ENCODE measurements at places on chromosomes 12 and 14. TPM values are rescaled to one million over a fixed set of nuclear protein-coding genes. Genes with fewer than 3 reads are reported as not detected.

DNA sequence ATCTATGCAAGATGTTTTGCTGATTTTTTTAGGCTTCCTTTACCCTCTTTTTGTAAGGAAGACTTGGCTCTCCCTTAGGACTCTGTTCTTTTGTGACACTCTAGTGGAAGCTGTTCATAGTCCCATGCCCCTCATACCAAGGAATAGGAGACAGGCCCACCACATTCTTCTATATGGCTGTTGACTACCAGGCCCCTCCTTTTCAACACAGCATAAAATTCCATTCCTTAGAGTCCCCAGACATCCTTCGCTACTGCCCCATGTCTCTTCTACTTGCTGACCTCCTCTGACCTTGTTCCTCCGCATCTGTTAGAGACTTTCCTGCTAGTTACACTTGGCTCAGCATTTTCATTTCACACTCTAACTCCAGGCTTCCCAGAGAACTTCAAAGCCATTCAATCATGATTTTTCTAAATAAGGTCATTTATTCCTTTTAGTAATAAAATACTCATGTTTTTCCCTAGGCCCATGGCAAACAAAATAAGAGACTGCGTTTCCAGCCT is 9.7 kb downstream of the PIK3C2G start:
- no peak for DNase-seq

- DNase-seq, result peak; percentile 90
Observed at GRCh38 chr14:104424406-104425072, 155.0 kb upstream of the C14orf180 start.

Gene LMO3
- total RNA-seq, result 171 TPM

DNA sequence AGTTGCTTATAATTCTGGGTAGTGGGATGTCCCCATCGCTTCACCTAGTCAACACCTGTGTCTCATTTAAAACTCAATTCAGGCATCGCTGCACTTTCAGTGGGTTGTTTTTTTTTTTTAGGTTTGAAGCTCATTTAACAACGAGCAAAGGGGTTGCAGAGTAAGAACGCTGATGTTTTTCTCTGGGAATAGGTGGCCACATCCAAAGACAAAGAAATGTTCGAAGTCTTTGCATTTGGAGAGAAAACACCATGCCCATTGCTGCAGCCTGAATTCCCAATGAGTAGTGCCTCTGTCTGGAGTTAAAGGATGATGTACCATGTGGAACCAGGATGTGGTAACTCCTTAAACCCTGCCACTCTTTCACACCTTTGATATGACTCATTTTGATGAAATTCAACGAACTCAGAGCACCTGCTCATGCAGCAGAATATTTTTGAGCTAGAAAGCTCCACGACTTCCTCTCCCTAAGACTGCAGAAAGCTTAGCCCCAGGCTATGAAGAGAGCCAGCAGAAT is 35.1 kb upstream of the BATF start:
- no peak for DNase-seq

- DNase-seq, result no peak
Observed at GRCh38 chr12:32618115-32618514, 61.0 kb upstream of the DNM1L start.

GRCh38 chr12:25962932-25963525 is 4.5 kb downstream of the RASSF8 start:
- DNase-seq, result peak; percentile 29

Gene MAP1LC3B2
- 2.0 TPM for total RNA-seq

Gene PRIMA1
- 0.40 TPM for total RNA-seq

Gene MYH6
- not detected for total RNA-seq

Gene CFAP73
- 14.6 TPM for total RNA-seq

Gene CCDC177
- total RNA-seq, result not detected

DNA sequence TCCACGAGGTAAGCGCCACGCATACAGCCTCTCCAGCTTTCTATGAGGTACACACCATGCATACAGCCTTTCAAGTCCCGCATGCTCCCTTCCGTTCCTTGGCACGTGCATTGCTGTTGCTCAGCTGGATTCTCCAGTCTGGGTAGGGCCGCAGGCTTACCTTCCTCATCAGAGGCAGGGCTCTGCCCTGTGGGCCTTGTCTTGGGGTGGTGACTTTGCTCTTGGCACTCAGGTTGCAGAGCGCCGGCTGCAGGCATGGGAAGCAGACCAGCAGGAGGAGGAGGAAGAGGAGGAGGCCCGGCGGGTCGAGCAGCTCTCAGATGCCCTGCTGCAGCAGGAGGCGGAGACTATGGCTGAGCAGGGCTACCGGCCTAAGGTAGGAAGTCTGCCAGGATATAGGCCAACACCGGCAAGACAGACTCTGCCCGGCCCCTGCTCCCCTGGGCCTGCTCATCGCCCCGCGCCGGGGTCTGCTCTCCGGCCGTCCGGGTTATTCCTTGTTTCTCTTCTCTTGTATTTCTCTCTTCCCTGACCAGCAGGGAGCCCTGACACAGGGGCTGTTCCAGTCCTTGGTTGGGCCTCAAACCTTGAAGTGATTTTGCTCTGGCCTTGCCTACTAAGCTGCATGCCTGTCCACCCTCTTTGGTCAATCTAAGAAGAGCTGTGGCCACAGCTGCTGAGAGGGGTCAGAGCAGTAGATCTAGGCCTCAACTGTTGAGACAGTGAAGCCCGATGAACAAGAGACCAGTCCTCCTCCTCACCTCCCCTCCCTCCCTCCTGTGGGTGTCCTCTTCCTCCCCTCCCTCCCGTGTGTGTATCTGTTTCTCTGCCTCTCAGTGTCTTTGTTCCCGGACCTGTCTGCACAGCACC is 15.3 kb downstream of the TCHP start:
- DNase-seq, result no peak

DNA sequence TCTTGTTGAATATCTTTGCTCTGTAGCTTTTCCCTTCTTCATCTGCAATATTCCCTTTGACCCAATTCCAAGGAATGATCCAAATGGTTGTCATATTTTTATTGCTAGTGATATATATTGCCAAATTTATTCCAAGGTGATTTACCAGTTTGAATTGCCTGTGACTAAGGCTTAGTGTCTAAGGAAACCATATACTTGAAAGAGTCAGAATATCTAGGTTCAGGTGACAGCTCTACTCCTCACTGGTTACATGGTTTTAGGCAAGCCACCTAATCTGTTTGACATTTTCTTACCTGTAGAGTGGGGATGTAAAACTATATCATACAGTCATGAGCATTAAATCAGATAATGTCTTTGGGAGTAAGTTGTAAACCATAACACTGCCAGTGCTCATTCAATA is 473.8 kb downstream of the NPAS3 start:
- no peak for DNase-seq

DNA sequence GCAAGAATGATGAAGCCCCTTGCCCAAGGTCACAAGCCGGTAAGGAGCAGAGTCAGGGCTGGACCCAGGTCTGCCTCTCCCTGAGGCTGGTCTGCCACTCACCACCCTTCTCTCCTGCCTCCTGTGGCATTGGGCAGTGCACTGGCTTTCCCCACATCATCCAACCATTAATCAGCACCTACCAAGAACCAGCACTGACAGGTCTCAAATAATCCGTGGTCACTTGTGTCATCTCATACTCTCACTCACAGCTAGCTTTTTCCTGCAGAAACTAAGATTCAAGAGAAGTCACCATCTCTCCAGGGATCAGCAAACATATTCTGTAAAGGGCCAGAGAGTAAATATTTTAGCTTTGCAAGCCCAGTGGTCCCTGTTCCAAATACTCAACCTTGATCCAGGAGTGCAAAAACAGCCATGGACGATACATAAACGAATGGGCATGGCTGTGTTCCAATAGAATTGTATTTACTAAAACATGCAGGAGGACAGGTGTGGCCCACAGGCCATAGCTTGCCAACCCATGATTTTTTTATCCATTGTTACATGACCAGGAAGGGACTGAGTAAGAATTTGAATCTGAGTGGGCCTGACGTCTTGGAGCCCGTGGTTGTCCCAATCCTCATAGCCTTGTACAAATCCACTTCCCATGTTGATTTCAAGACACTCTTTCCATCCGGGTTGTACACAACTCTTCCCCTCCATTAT is 374.2 kb downstream of the BCL11B start:
- no peak for DNase-seq

DNA sequence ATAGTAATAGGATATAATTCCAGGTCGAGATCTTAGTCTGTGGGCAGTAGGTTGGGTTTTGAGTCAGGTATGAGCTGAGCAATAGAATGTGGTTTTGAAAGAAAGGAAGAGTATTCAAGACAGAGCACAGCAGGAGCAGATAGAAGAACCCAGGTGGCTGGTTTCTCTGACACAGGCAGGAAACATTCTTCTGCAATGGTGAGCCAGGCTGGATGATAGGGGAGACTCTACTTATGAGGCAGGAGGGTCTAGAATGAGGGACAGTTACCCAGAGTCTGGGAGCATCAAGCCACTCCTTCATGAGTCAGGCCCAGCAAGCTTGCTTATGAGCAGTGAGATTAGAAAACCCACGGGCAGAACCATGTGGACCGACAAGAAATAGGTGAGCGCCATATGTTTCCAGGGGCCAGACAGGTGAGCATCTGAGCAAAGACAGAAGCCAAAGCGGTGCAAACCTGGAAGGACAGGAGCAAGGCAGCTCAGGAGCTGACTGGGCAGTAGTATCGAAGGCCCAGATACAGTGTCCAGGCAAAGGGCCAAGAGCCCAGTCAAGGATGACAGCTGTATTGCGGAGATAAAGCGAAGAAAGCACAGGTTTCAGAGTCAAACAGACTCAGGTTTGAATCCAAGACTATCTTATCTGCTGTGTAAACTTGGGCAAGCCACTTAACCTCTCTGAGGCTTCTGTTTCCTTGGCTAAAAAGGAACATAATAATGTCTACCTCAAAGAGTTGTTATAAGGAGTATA is 22.5 kb upstream of the PCNX1 start:
- no peak for DNase-seq

DNA sequence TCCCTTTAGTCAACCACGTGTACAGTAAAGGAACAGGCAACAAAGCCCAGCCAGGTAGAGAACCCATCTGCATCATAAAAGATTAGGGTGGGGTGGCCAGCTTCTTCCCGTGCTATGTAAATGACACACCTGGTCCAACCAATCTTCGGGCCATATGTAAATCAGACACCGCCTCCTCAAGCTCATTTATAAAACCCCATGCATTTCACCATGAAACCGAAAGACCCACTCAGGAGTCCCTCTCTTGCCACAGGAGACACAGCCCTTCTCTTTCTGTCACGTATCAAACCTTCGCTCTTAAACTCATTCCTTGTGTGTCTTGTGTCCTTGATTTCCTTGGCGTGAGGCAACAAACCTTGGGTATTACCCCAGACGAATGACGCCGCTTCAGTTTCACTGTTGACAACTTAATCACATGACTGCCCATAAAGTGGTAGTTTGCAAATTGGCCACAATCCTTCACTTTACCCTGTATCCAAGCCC is 59.8 kb upstream of the TBPL2 start:
- DNase-seq, result no peak

DNA sequence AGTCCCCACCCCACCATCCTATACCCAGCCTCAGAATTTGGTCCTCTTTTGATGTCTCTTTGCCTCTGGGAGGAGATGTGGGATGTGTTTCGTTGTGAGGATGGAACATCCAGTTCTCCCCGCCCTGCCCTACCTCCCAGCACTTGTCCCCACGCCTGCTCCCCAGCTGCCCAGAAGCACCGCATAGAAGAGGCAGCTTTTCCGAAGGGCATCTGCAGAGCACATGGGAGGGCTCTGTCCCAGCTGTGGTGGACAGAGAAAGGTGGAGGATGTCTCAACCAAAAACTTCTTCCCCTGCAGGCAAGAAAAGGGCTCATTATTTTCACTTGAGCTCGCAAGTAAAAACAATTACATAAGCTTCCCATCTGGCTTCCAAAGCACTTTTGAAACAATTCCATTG is 302.6 kb downstream of the PCNX1 start:
- DNase-seq, result no peak

DNA sequence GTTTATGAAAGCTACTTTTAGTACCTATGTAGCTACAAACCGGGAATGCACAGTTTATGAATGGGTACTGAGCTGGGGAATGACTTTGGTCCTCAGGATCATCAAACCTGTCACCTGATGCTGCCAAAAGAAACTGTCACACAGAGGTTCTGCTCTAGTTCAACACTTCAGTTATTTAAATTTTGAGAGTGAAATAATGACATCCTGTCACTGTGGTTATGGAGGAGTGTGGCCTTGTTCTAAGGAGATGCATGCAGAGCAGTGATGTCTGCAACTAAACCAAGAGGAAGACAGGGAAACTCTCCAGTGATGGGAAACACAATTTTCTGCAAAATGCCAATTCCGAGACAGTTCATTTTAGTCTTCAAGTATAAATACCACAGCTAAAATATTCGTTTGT is 4.8 kb upstream of the AEBP2 start:
- DNase-seq, result no peak
